ENCODE measurements at places on chromosomes 11 and 22.

- DNase-seq = no peak
Measured at GRCh38 chr11:31802990-31803812, 7.9 kb downstream of the PAX6 start.

DNA sequence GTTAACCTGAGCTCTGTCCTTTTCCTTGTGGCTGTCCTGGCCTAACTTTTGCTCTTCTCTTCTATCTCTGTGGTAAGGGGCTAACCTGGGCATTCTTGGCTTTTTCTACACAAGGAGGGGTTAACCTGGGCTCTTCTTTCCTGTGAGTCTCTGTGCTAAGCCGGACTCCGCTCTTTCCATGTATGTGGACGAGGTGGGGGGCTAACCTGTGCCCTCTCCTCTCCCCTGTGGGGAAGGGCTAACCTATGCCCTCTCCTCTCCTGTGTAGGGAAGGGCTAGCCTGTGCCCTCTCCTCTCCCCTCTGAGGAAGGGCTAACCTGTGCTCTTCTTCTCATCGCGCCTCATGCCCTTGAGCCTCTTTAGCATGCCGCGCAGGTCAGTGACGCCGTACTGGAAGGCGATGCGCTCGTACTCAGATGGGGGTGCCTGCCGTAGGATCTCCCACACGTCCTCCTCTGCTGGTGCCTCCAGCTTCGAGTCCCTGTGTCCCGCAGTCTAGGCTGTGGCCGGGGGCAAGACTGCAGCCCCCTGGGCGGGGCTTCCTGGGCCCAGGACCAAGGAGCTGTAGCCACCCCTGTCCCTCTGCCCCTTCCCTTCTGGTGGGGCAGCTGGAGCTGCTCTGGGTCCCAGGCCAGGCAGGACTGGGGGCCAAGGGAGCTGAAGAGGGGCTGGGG lies 6.5 kb downstream of the MYBPC3 start:
- DNase-seq = no peak

- no peak for DNase-seq
Measured at GRCh38 chr11:45217991-45218390, 68.2 kb downstream of the SYT13 start.

DNA sequence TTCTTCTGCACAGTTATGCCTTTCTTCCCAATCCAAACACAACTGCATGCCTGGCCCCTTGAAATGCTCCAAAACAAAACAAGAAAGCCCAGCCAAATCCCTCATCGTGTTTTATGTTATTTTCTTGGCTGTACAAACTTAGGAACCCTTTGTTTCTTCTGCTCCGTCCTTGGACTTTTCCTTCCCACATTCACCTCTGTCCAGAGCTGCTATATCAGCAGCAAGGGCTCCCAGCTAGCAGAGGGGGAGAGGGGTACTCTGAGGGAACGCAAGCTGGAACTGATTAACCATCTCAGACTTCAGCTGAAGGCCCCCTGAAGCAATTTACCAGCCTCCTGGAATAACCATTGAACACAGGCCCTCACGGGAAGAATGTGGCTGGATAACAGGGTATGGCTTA lies 214.7 kb downstream of the TENM4 start:
- no peak for DNase-seq

DNA sequence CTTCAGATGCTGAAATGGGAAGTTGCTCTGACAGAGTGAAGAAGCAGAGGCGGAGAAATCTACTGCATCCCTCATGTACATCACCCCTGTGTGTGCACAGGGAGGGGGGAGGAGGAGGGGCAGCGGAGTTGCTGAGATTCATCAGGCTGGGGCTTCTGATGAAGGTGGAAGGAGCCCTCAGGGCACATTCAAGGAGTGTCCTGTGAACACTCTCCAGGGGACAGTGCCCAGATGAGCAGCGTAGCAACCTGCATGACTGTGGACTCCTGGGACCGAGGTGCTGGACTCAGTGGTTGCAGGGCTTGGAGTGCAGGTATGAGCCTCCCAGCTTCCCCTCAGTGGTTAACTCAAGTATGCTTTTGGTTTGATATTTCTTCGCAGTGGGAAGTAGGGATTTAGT lies 257.8 kb upstream of the B3GAT1 start:
- DNase-seq = no peak

DNA sequence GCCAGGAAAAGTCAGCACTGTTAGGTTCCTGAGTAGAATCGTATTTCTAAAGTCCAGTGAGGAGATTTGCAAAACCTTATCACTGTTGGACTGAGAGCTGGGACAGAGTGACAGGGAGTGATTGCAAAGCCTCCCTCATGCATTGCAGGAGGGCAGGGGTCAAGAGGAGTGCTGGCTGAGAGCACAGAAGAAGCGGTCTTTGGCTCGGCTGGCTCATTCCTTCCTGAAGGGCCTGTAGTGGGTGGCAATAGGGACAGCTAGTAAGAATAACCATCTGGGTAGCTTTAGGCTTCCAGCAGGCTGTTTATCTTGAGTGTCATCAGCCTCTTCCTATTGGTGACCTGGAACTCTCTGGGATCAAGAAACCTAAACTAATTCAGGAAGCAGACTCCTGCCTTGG lies 53.4 kb downstream of the CD44 start:
- DNase-seq = no peak

- no peak for DNase-seq
Measured at GRCh38 chr11:131975619-131976018, 605.2 kb downstream of the NTM start.

DNA sequence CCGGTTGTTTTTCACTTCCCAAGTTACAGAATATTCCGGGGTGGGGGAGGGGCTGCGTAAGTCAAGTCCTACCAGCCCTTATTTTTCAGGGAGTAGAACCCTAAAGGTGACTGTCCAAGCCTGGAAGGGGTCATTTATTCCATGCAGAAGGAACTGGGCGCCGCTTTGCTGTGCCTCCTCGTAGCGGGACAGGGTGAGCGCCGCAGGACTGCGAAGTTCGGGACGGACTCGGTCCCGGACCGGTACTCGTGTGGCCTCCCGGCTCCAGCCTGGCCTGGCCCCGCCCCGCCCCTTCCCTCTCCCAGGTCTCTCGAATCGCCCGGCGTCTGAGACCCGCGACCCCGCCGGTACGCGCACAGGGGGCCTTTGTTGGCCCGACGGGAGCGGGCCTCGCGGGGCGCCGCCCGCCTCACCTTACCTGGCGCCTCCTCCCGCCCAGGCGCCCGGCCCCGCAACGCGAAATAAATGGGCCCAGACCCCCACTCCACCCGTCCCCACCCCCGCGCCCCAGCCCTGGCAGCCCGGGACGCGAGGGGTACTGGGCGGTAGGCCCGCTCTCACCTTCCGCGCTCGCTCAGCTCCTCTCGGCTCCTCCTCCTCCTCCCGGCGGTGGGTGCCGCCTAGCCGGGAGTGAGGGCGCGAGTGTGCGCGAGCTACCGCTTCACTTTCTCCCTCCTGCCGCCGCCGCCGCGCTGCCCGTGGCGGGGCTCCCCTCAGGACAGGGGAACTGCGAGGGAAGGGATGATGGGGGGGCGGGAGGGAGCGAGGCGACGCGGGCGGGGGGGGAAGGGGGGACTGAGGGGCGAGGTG lies 698 bp downstream of the PAK1 start:
- no peak for DNase-seq

DNA sequence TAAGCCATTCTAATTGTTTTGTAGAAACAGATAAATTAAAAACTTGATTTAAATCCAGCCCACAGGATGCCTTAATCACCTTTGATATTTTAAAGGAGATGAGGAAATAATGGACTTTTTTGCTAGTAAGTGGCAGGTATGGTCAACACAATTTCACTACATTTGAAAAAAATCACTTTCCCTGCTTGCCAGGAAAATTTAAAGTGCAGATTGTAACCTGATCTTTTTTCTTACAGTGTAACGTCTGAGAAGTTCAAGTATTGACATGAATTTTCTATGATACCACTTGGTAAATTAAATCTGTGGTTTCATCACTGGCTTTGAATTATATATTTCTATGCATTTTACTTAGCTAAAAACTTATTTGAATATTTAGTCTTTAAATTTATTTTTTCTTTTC lies 65.3 kb downstream of the ARHGEF12 start:
- no peak for DNase-seq

DNA sequence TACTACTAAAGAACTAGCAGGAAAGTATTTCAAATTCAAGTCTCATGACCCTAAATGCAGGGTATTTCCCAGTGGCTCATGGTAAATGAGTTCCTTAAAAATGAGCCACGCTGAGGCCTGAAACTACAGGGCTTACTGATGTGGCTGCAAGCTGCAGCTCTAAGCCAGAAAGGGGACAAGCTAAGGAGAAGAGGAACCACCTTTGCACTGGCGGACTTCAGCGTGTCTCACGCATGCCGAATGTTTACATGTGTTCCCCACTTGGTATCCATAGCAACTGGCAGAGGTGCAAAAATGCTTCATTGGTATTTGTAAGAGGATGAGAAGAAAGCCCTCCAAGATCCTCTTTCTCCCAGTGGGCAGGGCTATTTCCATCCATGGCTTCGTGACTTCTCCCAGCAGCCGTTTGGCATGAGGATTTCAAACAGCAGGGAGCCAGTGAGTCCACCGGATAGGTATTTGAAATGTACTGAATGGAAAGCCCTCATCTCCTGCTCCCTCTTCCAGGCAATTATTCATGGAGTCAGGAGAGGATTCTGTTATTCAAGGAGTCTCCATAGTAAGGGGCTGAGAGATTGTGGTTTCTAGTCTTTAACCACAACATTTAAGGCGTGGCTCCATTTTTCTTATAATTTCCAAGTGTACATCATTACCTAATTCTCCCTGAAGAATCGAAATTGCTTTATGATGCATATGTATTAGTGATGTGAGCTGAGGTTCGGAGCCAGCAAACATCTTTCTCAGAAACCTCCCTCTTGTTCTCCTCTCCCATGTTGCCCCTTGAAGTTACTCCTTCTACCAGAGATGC lies 55.3 kb upstream of the CD44 start:
- peak; percentile 82 for DNase-seq

DNA sequence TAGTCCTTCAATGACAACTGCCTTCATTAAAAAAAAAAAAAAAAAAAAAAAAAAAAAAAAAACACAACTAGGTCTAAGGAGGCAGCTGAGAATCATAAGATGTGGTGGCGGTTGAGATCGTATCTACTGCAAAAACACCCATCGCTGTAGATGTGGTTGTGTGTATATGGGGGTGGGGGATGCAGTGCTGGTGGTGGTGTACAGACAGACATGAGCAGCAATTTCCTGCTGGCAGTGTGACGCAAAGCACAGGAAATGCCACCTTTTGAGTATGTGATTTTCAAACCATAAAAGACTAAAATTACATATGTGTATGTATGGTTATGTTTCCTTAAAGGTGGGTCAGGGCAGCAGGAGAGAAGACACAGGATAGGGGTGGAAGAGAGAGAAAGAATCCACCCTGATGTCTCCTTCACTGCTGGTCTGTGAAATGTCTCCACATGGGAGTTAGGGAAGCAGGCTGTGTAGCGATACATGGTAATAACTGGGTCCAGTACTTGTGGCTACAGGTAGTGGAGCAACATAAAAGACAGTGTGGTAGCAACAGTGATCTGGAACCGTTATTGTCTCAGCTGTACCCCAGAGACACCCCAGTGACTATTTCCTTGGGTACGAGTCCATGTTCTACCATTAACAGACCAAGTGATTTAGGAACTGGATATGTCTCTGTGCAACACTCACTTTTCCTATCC lies 57.9 kb downstream of the SYTL2 start:
- DNase-seq = no peak

- DNase-seq = no peak
Measured at GRCh38 chr11:69111624-69112542, 43.9 kb upstream of the SMIM38 start.

DNA sequence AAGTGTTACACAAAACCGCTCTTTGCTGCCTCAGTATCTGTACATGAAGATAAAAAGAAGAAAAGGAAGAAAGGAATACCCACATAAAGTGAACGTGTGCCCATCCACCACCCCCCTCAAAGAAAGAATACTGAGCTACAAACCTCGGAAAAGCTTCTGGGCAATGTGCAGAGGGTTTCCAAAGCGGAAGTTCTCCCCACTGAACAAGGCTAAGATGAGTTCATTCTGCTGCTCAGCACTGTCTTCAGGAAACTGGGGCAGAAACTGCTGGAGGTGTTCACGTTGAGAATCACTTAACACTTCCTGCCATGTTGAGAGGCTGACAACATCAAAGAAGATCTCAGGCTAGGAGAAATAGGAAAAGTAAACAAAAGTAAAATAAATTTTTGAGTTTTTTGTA lies 6.9 kb downstream of the NFRKB start:
- no peak for DNase-seq

GRCh38 chr11:19441752-19442553 lies 201.2 kb upstream of the E2F8 start:
- DNase-seq = peak; percentile 9

DNA sequence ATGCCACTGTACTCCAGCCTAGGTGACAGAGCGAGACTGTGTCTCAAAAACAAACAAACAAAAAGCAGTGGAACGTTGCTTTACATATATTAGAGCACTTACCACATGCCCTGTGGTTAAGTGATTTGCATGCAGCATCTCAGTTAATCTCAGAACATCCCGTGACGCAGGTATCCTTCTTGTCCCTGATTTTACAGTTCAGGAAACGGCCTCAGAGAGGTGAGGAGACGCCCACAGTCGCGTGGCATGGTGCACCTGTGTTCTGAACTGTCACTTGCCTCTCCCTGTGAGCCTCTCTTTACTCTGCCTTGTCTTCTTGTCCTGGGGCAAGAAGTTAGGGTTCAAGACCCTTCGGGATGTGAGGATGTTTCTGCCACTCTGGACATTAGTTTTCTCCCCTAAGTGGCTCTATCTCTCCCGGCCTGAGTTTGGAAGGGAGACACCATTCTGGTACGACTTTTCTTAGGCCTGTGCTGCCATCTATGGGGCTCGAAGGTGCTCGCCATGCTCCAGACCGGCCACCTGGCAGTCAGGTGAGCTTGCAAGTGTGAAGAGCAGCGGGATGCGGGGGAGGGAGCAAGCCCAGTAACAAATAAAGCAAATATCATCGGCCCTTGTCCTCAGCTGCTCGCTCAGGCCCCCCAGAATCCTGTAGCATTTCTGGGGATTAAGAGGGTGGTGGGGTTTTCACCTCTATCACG lies 25.6 kb downstream of the YWHAH start:
- DNase-seq = no peak

DNA sequence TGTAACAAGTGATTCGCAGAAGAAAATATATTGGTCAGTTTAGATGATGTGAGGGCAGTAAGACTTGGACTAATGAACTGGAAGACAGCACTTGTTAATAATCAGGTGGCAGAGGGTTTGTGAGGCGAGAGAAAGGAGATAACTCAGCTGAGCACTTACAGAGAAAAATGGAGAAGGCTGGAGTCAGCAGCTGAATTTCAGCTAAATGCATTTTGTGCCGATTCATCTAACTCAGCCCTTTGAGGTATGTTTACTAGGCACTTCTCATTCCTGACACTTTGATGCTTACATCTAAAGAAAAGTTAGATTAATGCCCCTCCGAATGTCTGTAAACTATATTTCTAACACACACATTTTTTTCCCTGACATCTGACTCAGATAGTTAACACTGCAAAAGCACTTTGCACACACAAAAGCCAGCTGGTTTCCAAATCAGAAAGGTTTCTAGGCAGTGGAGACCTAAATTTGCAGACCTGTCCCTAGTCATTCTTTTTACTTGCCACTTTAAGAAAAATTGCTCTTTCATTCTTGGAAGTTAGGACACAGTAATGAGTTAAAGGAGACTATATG lies 859.5 kb upstream of the CCDC90B start:
- no peak for DNase-seq

DNA sequence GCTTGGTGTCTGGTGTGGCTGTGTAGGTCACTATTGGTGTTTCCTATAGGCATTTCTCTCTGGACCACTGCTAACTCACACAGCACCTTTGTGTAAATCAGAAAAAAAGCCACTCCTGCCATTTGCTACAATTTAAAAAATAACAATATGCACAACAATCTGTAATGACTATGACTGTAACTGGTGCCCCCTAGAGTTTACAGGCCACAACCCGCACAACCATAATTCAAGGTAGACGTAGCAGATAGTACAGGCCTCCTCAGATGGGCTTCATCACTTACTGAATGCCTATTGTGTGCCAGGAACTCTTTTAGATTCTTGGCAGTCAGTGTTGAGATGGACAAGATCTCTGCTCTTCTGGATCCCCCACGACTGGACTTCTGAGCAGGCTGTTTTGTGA lies 47.7 kb downstream of the SYT9 start:
- DNase-seq = no peak

Measured in GOT3 (cell line).